ENCODE measurements at places on chromosomes 3 and 15.
A peak's percentile ranks its signal among the peaks of the same experiment; 100 is the strongest.

DNA sequence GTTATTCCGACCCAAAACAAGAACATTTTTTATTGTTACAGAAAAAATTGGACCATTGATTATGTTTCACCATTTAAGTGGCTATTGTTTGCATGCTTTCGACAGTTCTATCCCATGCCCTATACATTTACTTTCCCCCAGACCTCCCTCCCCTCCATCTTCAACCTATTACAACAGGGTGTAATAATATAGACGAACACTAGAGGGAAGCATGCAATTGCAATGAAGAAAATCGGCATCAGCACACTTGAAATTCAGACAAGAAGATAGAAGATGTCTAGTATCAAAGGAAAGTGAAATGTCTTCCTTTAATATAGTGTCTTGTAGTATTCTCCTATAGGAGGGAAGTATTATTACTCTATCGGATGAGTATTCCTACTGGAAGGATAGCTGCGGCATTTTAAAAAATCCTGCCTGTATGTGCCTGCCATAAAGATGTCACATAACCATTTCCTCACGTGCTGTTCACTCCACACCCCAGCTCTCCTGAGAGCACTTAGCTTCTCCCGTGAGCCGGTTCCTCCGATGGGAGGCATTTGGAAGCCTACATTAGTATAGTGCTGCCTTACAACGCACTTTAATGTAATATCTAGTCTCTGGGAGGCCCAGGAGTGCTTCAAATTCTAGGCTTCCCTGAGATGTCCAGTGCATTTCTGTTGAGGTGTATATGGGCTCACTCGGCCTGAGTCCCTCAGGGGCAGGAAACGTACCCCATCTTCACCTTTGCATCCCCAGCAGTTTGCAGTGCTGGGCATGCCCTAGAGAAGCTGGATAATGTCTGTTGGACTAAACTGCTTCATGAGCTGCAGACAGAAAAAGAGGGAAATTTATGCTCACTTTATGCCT is 17.8 kb upstream of the ERICH6 start:
- peak; percentile 67 for DNase-seq

GRCh38 chr3:105398437-105398836 is 31.7 kb downstream of the ALCAM start:
- DNase-seq = no peak

GRCh38 chr15:26298010-26298658 is 435.0 kb upstream of the ATP10A start:
- DNase-seq = no peak

DNA sequence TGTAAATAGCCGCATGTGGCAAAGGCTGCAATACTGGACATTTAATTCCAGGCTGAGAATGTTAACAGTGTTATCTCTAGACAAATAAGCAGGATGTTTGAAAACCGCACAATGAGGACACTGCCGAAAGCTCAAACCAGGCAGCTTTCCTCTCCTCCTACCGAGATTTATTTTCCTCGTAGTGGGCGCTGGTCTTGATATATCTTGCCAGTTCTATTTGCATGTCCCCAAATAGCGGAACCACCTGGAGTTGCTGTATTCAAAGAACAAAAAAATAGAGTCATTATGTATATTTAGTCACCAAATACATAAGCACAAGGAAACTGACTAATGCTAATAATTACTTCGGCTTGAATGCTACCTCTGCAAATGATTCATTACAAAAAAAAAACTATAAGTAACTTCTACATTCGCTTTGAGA is 46.5 kb downstream of the CYFIP1 start:
- no peak for DNase-seq

- DNase-seq = peak; percentile 45
These were observed 105.9 kb downstream of the DNAJB8 start for GRCh38 chr3:128360705-128361271.

DNA sequence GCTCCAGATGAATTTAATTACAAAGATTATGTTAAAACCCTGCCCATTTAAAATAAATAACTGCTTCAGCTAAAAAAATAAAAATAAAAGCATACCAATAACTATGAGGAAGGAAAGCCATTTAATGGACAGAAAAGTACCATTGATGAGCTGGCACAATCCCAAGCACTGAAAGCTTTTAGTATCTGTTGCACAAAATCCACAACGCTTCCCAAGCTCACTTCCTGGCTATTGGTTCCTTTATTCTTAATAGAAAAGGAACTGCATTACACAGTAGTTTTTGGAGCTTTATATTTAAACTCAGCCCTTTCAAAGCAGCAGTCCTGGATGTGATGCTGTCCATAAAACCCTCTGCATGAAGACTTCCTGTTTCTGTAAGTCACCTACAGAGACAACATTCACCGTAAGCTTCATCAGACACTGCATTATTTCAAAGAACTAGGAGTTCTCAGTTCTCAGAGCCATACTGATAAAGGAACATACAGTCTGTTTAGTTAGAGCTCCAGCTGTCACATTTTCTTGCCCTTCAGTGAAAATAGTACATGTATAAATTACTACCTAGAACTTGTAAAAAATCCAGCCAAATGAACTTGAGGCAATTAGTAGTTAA is 81.5 kb downstream of the CSNK1G1 start:
- DNase-seq = no peak

GRCh38 chr3:190338717-190339116 is 16.5 kb upstream of the CLDN1 start:
- DNase-seq = no peak

DNA sequence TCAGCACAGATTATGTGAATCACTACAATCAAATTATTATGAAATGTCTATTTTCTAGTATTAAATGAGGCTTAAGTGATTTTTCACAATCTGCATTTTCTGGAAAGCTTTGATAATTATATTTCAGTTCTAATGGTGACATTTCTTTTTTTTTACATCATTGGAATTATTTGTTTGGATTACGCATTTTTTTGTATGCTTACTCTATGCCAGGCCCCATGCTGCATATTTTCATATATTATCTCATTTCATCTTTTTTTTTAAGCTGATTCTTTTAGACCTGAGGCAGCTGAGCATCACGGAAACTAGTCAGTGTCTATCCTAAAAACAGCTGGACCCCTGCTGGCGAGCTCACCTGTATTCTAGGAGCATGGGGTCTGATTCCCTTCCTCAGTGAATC is 31.1 kb downstream of the SLCO3A1 start:
- DNase-seq = no peak

DNA sequence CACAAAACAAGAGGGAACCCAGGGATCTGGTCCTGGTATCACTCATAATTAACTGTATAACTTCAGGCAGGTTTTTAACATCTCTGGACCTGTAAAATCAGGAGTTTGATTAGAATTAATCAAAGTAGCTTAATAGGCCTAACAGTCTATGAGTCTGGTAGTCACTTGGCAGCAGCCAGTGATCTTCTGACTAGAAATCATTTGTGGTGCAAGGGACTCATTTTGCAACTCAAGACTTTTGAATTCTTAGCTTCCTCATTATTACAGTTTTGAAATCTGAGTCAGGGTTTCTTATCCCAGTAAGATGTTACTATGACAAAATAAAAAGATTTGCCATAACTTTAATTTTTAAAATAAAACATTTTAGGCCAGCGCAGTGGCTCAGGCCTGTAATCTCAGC is 70.8 kb downstream of the TMCC1 start:
- no peak for DNase-seq

DNA sequence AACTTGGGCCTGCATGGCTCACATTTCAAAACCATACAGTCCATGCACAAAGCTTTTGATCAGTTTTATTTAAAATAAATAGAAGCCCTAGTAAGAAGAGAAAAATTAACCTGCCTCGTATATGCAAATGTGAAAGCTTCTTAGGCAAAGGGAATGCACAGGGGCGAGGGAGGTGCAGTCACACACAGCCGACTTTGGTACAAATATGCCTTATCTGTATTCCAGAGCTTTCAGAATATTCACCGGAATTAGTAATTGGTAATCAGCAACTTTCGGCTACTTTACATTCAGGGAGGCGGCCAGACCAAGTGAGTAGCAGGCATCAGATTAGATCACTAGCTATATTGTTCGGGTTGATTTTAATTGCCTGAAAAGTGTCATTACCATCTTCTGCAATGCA is 7.5 kb downstream of the CNTN3 start:
- no peak for DNase-seq

- DNase-seq = no peak
These were observed 163.6 kb downstream of the CTNNB1 start for GRCh38 chr3:41362638-41363559.

DNA sequence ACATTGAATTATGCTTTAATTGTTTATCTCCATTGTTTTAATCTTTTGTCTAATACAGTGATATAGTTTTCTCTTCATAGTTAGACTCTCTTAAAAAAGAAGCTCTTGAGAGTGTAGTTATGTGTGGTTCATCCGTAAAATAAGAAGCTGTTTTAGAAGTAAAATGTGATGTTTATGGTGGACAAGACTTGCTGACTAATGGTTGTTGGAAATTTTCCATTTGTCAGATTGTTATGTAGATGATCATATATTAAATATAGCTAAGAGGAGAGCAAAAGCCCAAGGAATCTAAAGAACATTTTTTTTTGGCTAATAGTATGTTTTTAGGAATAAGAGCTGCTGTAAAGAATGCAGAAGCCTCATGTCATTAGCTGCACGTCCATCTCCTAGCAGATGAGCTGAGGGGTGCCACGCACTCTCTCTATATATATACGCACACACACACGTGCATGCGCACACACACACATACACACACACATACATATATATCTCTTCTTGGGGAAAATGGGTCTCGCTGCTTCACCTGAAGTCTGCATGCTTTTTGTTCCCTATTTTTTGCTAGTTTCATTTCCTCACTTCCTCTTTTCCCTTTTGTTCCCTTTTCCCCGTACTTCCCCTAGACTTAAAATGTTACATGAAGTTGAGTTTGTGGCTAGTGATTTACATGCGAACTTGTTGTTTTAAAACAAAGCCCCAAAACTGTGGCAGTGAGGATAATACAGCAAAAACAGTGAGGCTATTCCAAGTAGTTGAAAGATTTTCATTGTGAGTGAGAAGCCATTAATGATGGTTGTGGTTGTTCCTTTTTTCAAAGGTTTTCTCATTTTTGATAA is 107.8 kb downstream of the MBNL1 start:
- DNase-seq = no peak

GRCh38 chr15:74317820-74318375 is 49.5 kb downstream of the CYP11A1 start:
- peak; percentile 21 for DNase-seq

GRCh38 chr15:69576035-69576526 is 123.5 kb downstream of the RPLP1 start:
- peak; percentile 71 for DNase-seq

GRCh38 chr15:45869034-45869668 is 234.3 kb downstream of the SQOR start:
- DNase-seq = no peak

GRCh38 chr3:188486952-188487351 is 333.0 kb downstream of the LPP start:
- no peak for DNase-seq

DNA sequence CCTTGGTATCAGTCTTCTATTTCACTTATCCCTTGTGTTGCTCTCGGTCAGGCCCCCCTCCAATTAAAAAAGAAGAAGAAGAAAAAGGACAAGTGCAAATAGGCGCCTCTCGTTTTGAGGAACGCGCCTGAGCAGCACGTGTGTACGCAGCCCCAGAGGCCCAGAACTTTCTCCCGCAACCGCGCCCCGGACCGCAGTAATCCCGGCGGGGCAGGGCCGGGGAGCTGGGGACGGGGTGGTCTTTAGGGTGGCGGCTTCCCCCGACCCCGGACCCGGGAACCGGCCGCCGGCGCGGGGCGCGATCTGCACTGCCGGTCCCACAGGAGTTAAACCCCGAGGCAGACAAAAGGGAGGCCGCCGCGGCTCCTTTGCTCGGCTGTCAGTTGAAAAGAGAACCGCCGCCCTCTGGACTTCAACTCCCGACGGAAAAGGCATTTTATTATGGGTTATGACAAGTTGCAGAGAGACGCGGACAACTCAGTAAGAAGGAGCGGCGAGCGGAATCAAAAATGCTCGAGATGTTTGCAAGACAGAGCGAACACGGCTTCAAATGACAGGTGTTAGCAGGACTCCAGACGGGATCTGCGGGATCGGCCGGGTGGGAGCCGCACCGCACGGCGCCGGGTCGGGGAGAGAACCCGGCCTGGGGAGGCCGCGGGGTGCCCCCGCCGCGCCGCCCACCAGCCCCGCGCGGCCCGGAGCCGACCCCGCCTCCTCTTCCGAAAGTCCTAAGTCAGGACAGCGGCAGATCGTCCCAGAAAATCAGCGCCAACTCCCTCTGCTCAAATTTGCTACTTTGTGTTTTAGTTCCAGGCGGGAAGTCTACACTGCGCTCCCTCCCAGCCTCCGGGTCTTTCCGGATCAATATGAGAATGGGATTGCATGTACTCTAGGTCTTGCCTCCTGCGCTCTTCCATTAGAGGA is 79.0 kb downstream of the NR2F2 start:
- no peak for DNase-seq

DNA sequence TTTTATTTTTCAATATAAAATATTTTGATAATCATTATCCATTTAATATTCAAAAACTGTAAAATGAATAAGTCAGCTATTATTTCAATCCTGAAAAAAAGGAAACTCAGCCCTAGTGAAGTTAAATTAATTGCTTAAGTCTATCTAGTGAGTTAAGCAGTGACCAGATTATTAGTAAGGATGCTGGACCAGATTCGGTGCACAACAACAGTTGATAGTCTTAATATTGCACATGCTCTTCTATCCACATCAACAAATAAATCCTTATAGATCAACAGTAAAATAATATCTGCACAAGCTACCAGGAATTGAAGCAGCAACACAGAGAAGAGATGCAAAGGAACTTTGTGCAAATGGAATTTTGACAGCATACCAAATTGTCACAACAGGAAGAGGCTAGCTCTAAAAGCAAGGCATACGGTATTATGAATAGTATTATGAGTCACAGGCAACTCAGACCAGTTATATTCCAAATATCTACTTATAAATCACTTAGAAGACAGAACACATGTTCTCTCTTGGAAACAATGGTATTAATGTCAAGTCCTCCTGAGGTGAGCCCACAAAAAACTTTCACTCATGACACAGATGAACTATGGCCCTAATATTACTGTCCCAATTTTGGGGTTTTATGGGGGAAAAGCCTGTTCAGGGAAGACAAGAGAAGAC is 24.9 kb downstream of the VPS13C start:
- peak; percentile 22 for DNase-seq

DNA sequence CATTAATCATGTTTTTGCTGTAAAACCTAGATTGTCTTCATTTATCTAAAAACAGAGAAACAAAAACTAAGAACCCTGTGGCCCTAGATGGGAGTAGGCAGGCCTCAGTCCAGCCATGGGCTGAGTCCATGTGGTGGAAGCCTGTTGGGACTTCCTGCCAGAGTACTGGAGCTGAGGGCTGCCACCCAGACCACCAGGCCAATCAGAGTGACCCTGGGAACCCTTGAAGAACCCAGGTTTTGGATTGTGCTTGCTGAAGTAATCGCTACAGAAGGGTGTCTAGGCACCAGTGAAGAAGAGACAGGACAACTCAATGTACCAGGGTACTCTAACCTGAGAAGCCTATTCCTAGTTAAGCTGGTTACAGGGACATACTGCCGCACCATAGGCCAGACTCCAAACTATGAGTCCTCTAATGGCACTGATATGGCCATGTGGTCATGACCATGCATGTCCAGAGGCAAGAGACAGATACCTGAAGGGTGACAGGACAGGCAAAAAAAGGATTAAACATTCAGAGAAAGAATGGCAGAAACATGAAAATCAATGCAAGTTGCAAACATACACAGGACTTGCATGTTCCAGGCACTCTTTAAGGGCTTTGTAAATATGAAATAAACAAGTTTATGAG is 12.9 kb downstream of the CSRNP1 start:
- DNase-seq = no peak
